Coronary artery (tissue), 2 donors: ENCODE measurements at places on chromosomes 5 and 9.

- DNase-seq, result no peak
These were observed 409.7 kb downstream of the IRX1 start for GRCh38 chr5:4005335-4005734.

DNA sequence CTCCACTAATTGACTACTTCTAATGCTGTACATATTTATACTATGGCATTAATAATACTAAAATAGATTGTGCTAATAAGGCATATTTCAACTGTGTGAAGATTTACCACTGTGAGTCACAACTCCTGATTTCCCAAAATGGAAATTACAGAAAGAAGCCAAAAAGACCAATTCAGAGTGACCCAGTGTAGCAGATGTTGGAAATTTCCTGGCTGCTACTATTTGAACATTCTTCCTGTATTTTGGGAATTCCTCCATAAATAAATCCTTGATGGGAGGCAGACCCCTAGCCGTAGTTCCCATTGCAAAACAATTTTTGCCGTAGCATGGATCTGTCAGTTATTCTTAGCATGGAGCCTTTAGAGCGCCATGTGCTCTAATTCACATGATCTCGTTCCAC lies 11.4 kb upstream of the PRUNE2 start:
- no peak for DNase-seq

GRCh38 chr9:70411930-70412831 lies 2.3 kb downstream of the KLF9 start:
- DNase-seq, result peak; percentile 91

DNA sequence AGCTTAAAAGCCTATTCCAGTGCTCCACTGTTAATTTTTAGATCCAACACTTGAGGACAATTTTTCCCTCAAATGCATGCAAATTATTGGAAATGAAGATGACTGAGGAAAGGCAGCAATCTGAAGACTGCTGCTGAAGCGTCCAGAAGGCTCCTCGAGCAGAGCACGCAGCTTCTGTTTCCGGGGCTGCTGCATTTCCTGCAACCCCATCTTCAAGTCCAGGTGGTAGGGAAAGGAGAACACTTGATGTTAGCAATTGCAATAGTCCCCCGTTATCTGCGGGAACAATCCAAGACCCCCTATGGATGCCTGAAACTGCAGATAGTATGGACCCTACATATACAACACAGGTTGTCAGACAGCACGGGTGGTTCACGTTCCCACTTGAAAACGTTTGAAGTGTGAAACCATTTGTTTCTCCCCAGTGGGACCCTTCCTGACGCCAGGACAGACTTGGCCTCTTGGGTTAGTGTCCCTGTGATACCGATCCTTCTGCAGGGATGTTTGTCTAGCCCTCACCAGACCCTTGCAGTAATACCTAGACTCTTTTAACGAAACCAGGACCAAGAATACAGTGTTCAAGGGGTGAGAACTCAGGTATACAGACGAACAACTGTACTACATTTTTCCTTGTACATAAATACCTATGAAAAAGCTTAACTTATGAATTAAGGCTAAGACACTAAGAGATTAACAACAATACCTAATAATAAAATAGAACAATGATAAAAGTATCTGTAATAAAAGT lies 152.3 kb downstream of the HSD17B3 start:
- no peak for DNase-seq

DNA sequence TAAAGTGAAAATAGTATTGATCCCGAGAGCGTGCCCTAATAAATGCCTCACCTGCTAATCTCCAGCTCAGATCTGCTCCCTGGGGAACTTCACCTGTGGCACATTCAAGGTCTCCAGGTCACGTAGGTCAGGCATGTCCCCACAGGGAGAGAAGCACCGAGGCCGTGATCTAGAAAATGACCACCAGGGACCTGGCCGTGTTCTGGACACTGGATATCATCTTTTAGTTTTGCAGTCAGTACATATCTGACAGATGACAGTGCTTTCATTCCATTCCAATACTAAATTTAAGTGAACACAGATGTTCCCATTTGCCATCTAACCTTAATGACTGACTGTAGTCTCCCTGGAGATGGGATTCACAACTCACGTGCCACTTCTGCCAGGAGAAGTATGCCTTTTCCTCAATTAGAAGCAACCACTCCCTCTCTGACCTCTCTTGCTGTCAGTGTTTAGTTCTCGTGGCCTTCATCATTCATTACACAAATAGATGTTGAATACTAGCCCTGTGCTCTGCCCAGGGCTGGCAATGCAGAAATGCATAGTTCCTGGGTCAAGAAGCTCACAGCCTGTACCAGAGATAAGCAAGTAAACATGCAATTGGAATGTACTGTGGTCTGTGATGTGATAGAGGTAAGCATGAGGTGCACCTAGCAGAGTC lies 276.5 kb downstream of the NTRK2 start:
- DNase-seq, result no peak

DNA sequence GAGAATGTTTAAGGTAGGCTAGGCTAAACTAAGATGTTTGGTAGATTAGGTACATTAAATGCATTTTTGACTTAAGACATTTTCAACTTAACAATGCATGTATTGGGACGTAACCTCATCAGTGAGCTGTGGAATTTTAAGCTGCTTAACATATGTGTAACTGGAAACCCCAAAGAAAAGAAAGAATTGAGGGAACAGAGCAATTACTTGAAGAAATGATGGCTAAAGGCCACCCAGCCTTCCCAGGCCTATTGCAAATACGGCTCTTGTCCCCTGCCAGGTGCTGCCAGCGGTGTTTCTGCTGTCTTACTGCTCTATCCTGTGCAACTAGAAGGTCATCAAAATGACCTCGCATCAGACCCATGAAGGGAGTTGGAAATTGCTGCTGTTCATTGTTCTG lies 52.0 kb downstream of the RICTOR start:
- DNase-seq, result no peak

- no peak for DNase-seq
These were observed 583.9 kb upstream of the CTNND2 start for GRCh38 chr5:12488161-12488560.

GRCh38 chr5:167982-168660 lies 23.2 kb upstream of the LRRC14B start:
- DNase-seq, result peak; percentile 54

- no peak for DNase-seq
These were observed 5.2 kb downstream of the DOCK8 start for GRCh38 chr9:219670-220365.

DNA sequence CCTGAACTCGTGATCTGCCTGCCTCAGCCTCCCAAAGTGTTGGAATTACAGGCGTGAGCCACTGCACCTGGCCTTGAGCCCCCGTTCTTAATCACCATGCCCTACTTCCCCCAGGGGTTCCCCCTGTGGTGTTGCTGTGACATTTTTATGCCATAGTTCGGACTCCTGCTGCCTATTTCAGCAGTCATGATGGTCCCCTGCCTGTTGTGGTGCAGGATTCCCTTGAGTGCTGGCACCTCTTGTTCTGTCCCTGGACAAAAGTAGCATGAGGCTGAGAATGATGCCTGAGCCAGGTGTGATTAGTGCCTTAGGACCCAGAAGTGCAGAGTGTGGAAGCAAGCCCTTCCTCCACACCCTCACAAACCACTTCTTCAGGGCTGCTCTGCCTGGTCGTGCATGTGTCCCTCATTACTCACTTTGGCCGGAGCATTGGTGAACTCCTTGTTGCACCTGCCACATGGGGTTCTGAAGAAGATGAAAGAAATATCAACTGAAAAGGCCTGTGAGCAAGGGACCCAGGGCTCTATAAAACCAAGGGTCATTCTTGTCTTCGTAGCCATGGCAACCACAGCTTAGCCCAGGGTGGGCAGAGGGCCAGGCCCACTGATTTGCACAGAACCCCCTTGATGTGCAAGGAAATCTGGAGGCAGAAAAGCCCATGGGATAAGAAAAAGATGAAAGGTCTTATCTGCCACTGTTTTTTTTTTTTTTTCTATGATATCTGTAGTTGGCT lies 228.0 kb downstream of the NTRK2 start:
- DNase-seq, result no peak

GRCh38 chr5:132293066-132293991 lies 865 bp upstream of the SLC22A4 start:
- DNase-seq, result peak; percentile 92

- DNase-seq, result no peak
These were observed 131.7 kb upstream of the CLINT1 start for GRCh38 chr5:157990583-157991181.

DNA sequence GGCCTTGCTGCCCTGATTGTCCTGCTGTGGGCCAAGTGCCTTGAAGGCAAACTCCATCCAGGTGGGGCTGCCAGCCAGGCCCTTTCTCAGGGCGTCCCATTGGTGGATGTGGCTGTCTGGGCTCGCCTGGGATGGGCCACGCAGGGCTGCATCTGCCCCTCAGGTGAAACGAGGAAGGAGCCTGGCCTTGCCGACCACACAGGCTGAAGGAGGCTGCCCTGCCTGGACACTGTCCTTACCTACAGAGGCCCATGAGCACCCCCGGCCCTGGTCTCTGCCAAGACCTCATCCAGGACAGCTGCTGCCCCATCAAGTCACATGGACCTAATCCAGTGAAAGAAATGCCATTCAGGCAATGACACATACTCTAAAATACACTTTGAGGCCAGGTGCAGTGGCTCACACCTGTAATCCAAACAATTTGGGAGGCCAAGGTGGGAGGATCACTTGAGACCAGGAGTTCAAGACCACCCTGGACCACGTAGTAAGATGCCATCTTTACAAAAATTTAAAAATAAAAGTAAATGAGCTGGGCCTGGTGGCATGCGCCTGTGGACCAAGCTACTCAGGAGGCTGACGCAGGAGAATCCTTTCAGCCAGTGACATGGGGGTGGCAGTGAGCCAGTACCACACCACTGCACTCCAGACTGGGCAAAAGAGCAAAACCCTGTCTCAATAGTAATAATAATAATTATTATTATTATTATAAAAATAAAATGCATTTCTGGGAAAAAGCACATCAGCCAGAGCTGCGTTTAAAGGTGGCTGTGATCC lies 33.9 kb downstream of the PNPLA7 start:
- no peak for DNase-seq

GRCh38 chr9:12318732-12319685 lies 374.2 kb upstream of the TYRP1 start:
- DNase-seq, result no peak

GRCh38 chr9:69171049-69171448 lies 3.0 kb upstream of the TJP2 start:
- DNase-seq, result no peak

DNA sequence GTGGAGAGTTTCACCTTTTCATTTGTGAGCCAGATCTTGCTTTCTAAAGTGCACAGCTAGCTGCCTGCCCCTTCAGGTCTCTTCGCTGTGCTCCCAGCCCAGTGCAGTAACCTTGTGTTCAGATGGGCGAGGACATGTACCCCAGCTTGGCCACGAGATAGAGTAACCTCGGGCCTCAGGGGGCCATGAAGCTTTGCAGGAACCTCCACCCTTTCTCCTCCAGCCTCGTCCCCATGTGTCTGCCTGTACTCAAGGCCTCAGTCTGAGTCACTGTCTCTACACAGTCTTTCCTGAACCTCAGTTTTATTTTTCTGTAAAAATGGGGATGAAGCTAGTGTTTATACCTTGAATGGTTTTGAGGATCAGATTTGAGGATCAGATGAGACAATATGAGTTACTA lies 37.9 kb downstream of the ERGIC1 start:
- DNase-seq, result no peak

- DNase-seq, result no peak
These were observed 12.5 kb upstream of the SSBP2 start for GRCh38 chr5:81763294-81763928.

GRCh38 chr5:87899208-87899661 lies 369.4 kb downstream of the TMEM161B start:
- DNase-seq, result no peak

GRCh38 chr5:135829681-135830383 lies 4.6 kb upstream of the SLC25A48 start:
- DNase-seq, result peak; percentile 61

DNA sequence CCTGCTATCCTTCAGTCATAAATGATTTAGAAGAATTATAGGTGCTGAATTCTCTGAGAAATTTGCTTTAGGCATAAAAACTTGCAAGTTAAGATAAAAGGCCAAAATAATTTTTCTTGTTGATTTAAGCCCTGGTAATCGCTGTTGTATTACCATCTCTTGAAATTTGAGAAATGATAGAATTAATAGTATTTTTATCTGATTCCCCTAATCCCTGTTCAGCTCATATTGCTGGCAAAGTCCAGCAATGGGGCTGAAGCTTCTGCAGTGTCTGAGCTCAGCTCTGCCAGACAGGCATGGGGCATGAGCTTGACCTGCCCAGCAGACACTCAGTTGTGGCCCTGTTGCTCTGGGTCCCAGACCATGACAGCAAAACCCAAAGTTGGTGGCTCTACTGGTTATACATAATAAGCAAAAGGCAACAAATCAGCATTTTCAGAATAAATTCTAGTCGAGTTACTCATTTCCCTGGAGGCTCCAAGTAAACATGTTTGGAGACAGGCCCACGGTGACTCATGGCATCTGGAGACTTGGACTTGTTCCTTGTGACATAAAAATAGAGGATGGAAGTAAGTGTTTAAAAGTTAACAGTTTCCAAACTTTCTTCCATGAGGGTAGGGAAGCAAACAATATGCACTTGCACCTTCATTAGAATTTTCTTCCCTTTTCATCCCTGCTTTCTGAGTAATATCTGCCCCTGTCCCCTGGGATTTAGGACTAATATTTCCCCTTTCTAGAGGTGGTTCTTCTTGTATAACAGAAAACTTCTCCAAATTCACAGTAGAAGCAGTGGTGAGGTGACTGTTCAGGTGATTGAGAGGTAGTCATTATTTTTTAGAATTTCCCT lies 60.2 kb upstream of the SLC2A8 start:
- DNase-seq, result peak; percentile 90

DNA sequence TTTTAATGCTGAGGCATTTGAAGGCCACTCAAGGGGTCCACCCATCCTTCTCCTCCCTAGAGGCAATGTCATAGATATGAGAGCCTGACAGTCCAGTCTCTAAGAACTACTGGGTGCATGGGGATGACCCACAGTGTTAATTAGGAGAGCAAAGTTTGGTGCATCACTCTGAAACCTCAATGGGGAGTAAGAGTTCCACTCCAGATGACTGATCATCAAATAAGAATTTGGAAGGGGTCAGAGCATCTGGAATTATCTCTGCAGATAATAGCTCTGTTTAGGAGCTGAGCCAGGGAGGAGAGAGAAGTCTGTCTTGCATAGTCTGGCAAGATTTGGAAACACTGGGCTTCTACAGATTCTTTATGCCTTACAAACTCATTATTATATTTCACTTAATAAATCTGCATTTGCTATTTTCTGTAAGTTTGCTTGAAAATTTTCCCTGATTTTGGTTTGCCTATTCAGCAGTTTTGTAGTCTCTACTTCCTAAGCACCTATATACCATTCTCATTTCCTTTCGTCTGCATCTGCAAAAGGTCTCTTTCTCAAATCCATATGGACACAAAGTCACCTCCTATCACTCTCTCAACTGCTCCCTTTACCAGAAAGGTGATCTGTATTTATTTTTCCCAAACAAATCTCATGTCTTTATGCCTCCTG lies 27.7 kb downstream of the FGF10 start:
- no peak for DNase-seq

- peak; percentile 98 for DNase-seq
These were observed 73.8 kb downstream of the DAB2IP start for GRCh38 chr9:121725008-121725775.

DNA sequence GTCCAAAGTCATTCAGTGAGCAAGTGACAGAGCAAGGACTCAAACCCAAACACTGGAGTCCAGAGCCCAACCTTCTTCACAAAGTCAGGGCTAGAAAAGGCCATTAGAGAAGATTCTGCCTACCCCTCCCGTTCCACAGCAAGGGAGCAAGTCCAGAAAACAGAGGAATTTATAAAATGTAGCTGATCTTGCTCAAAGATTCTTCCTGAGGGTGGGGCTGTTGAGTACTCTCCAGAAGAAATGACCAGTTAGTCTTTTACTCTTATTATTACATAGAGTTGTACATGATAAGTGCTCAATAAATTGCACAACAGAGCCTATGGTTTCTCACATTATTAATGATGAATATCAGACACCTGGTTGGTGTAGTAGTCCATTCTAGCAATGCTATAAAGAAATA lies 39.3 kb upstream of the HMHB1 start:
- no peak for DNase-seq
